Suppressor macrophage treated with lipopolysaccharide for 1 hour (primary cell): ENCODE measurements at places on chromosomes 4 and X.
A peak's percentile ranks its signal among the peaks of the same experiment; 100 is the strongest.

GRCh38 chr4:14837860-14838259 lies 164.4 kb upstream of the CPEB2 start:
- no peak for DNase-seq

DNA sequence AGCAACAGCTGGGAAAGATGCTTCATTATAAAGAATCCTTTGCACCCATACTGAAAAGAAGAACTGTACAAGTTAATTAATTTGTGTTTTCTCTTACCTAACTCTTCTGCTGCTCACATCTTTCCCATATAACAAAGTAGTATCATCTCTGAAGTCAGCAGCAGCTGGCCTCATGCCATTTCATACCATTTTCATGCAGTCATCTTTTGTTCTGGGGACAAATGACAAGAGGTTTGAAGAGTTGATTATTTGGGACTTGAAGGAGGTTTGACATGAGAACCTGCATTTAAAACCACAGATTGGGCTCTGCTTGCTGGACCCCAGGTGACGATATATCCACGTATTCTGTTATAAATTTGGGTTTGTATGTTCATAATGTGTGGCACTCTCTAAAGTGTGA lies 430.3 kb downstream of the SPRY1 start:
- no peak for DNase-seq

DNA sequence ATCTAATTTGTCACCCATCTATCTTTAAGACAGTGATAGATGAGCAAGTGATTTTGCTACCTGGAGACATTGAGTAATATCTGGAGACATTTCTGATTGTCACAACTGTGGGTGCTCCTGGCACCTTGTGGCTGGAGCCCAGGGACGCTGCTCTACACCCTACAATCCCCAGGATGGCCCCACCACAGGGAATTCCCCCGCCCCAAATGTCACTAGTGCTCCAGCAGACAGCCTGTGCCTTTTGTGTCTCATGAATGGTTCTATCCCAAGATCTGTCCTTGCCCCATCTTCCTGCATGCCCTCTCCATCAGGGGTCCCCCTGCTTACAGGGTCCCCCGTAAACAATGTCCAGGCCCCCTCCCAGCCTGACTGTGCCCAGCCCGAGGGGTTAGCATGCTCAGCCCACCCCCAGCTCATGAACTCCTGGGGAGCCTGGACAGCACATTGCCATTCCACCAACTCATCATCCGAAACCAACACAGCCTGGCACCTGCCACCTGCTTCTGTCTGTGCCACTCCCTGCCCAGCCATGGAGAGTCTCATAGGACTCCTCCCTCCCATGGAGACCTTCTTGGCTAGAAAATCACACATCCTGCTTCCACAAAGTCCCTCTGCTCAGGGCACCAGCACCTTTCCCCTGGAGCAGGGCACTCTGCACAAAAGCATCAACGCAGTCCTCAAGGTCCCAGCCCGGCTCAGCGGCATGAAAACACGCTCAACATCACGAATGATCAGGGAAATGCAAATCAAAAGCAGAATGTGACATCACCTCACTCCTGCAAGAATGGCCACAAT lies 5.7 kb downstream of the P2RY8 start:
- no peak for DNase-seq

DNA sequence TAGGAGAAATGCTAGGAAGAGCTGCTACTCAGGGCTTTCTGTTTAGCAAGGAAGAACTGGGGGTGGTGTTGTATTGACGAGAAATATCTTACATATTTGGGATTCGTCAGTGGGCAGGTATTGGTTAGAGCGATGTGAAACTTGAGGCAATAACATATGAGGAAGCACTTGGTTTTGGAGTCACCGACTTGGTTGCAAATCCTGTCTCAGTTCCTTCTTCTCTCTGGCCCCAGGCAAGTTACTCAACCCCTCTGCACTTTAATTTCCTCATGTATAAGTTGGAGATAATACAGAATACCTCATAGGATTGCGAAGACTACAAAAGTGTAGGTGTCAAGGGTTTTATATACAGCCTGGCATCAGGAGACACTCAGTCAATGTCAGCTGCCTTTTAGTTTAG lies 34.1 kb downstream of the GPAT3 start:
- DNase-seq = peak; percentile 90

- DNase-seq = no peak
Observed at GRCh38 chr4:104447294-104447693, 47.4 kb downstream of the CXXC4 start.

- DNase-seq = peak; percentile 83
Observed at GRCh38 chr4:109040441-109040840, 262.0 kb downstream of the COL25A1 start.
